ENCODE measurements at places on chromosomes 5 and 9.
A peak's percentile ranks its signal among the peaks of the same experiment; 100 is the strongest.

GRCh38 chr9:104075801-104076753 lies 18.0 kb upstream of the SMC2 start:
- no peak for DNase-seq

- DNase-seq, result no peak
Measured at GRCh38 chr9:35646153-35646532, 4.6 kb downstream of the SIT1 start.

DNA sequence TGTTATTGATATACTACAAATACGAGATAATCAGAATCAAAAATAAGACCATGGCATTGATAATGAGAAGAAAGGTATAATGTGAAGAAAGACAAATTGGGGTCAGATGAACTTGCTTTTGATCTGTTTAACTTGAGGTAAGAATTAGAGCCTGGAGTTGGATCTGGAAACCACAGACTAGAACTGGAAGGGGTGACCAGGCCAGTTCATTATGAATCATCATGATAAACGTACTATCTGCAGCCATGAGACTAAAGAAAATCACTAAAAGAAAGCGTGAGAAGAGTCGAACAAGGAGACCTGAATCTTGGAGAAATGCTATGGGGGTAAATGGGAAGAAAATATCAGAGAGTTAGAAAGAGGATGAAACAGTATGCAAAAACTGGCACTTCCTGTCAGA lies 967.5 kb downstream of the NR2F1-AS1 start:
- no peak for DNase-seq

- DNase-seq, result no peak
Measured at GRCh38 chr9:73020877-73021276, 68.0 kb upstream of the ALDH1A1 start.

GRCh38 chr5:112860929-112861637 lies at the start of gene SRP19:
TSS of gene SRP19 (plus strand) at chr5:112861287. CDS start at chr5:112861377, 90 bp downstream.
- peak; percentile 92 for DNase-seq

- no peak for DNase-seq
Measured at GRCh38 chr9:20216438-20216837, 405.9 kb downstream of the MLLT3 start.

Measured in epithelial cell of prostate (primary cell).